Colonic mucosa (tissue), 4 donors: ENCODE measurements at places on chromosomes 1 and 21. TPM values are rescaled to one million over a fixed set of nuclear protein-coding genes. Genes with fewer than 3 reads are reported as not detected.

DNA sequence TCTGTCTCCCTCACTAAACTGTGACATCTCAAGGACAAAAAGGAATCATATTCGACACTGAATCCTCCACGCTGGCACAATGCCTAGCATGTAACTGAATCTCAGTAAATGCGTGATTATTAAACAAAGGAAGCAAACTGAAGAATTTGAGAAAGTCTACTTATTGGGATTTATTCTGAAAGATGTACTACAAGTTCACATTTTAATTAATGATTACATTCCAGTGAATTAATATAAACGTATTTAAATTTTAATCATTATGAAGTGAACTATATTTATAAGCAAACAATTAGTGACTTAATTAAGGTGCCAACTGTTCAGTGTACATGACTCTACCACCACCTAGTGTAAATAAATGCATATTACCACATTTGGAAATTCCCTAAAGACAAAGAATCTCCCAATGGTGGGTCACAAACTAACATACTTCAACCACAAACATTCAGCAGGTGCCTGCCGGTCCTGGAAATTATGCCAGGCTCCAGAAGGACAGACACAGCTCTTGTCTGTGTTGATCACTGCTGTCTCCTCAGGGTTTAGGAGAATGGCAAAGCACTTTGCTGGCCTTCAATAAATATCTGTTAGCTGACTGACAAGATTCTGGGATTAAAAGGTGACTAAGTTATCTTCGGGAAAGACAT, 56.3 kb downstream of the SMYD3 start:
- no peak for DNase-seq

- no peak for DNase-seq
These were observed 47.5 kb upstream of the NEK7 start for GRCh38 chr1:198109371-198109715.

GRCh38 chr1:190754666-190755065, 277.0 kb upstream of the BRINP3 start:
- DNase-seq, result no peak

DNA sequence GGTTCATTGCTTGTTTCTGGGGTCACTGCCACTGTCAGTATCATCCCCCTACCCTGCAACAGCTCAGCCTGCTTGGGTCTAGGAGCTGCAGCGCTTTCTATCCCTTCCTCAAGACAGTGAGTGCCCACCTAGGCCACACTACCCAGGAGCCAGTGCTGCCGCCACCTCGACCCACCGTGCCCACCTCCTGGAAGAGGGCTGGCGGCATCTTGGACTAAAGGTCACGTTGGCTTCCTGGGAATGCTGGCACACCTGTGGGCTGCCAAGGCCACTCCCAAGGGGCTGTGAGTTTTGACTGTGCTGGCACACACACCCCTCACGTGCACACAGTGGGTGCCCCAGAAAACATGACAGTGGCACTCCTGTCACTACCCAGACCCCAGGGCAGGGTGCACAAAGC, 22.1 kb downstream of the CRYAA start:
- peak; percentile 10 for DNase-seq

USH2A gene
- 0.02 TPM for total RNA-seq

DNA sequence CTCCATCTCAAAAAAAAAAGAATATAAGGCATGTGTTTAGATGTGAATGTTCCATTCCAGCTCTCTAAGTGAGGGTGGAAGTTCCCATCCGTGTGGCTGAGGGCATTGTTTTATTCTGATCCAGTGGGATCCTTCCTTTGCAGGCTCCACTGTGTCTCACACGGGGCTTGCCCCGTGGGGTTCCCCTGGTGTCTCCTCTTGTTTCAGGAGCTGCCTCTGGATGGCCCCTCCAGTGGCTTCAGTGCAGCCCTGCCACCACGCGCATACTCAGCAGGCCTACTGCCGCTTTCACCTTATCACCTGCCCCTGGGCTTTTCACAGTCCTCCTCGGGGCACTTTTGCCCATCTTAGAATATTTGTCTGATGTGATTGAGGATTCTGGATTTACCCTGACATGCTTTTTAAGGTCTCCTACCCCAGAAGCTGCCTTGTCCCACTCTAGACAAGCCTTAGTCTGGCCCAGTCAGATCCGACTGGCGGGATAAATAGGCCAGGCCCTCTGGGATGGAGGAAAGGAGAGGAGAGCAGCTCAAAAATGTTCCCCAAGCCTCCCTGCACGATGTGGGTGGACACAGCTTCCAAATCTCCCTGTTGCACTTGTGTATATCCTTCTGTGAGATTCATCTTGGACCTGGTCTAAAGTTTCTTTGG, 55.2 kb downstream of the FAM163A start:
- DNase-seq, result no peak

LEFTY2 gene
- 0.12 TPM for total RNA-seq

DNA sequence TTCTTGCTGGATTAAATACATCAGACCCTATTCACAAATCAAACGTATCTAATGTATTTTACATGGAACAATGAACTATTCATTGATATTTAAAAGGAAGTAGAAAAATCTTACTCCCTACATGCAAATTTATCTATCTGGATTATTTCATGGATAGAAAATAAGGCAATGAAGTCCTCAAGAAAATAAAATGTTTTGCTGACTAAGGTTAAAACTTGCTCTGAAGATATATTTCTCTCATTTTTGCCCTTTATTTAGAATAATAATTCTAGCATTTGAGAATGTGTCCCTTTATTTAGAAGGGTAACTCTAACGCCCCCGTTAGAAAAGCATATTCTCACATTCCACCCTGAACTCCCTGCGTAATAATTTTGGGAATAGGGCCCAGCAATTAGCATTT, 627.0 kb upstream of the ZP4 start:
- DNase-seq, result no peak

DNA sequence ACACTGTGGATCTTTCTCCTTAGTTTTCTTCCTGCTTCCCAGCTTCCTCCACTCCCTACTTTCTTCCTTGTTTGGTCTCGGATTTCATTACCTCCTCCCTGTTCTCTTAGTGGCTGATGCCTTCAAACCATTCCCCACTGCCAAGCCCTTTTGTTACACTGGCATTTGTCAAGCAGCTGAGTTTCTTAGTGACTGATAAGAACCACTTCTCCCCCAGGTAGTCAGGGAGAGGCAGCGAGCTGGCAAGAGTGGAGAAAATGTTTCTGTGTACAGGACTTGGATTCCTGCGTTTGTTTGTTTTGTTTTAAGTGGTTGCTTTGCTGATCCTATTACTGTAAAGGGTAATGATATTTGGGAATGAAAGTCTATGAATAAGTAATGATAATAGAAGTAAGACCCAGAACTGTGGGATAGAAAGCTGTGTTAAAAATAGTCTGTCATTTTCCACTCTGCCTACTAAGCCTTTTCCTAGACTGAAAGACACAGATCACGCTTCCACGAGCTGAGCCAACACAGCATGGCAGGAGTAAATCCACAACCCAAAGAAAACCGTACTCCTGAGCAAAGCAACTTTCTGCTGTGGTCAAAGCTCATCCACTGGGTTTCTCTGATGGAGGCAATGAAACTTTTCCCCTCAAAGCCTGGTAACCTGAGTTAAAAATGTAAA, 10.1 kb upstream of the SERTAD4 start:
- DNase-seq, result peak; percentile 70

GRCh38 chr21:38958940-38959691, 153.4 kb downstream of the ETS2 start:
- DNase-seq, result peak; percentile 62

CYP4A22 gene
- not detected for total RNA-seq

DNA sequence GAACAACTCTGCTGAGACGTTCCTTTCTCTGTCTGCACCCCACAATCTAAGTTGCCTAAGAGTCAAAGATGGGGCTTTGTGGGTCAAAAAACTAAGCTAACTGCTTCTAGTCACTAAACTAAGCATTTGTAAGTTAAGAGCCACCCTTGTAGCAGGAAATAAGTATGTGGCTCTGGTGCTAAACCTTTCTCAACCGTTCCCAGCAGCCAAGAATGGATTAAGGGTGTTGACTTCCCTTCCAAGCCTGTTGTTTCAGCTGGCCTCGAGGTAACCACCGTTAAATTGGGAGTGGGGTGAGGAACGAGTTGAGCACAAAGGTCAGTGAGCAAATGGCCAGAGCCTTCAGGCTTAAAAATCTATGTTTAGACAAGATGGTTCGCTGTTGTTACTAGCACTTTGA, 169.1 kb downstream of the TRIM33 start:
- no peak for DNase-seq

DNA sequence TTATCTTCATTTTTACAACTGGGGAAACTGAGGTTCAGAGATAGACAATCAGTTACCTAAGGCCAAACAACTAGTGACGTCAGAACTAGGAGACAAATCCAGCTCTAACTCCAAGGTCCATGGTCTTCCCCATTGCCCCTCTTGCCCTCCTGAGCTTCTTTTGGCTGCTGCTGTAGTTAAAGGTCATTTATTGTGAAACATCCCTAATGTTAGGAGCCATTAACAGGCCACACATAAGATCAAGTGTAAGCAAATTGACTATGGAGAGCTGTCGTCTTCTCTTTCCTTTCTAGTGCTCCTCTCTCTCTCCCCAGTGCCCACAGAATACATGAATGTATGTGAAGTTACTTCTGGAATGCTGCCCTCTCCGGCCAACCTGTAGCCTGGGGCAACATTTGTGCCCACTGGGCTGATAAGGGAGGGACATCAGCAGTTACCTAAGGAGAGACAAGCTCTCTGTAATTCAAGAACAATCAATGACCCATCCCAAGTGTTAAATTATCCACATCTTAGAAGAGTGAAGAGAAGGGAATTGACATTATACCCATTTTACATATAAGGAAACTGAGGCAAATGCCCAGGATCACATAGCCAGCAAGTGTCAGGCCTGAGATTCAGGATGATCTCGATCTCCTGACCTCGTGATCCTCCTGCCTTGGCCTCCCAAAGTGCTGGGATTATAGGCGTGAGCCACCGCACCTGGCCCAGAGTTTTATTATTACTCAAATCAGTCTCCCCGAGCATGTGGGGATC, 40.1 kb downstream of the PTAFR start:
- DNase-seq, result no peak

DIRAS3 gene
- 0.42 TPM for total RNA-seq
